ENCODE measurements at places on chromosomes 7 and 10.

- no peak for DNase-seq
Measured at GRCh38 chr10:44805466-44806210, 105.5 kb upstream of the TMEM72 start.

DNA sequence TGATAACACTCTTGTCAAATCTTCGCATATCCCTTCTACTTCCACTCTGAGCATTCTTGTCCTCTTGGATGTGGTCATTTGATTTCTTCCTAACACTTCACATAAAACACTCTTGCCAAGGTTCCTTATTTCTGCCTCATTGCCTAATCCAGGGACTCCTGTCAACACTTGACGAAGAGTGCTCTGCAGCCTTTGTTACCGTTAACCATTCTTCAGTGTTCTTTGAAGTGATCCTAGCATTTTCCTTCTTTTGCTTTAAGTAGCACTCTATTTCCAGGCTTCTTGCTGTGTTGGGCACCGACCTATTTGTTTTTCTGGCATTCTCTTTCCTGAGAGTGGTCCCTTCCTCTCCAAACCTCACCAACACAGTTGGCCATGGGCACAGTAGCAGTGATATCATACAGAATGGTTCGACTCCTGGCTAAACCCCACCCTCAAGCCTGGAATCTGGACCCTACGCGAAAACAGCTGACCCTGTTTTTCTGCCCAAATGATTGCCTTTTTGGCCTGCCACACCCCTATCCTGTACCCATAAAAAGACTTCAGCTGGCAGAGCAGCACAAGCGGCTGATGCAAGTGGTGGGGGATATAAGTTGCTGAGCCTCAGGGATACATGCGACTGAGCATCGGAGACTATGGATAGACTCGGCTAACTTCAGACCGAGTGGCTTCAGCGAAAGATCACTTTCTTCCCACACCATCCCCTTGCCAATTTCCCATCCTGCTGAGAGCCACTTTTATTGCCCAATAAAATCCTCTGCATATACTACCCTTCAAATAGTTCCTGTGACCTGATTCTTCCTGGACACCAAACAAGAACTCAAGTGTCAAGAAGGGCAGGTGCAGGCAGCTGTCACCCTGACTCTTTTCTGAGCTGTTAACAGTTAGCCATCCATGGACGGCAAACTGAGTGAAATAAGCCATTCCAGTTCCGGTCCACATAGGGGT, 820.6 kb downstream of the CCSER2 start:
- no peak for DNase-seq

DNA sequence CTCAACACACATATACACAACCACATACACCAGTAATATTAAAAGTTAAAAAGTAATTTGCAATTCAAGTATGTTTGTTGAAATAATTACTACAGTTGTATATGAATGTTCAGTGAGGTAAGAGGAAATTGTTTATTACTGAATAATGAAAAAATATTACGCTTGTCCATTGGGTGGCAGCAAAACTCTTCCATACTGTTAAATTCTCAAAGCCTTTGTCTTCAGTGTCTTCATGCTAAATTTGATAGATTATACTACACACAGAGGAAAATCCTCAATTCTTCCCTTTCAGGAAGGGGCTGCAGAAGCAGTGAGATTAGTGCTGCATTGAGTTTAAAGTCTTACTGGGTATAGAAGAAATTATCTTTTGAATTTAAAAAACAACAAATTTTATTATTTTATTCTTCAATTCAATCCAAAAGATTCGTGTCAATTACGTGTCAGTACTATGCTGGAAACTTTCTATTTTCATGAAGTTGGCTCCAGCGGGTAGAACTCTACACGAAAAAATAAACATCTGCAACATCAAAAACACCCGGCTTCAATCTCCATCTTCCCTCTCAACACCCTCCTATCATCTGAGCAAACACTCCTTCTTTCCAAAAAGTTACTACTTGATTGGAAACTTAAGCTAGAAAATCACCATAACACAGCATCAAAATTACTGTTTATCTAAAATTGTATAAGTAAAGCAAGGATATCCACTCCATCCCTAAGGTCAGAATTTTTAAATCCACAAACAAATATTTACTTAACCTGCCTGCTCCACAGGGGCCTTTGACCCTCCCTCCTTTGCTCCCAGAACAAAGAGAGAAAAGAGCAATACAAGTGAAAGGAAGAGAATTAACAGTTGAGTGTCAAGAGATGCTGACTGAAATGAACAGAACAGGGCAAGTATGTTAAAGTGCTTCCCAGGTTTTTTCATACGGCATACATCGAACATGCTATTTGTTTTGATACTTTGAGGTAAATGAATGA, 37.0 kb upstream of the TES start:
- DNase-seq, result no peak

DNA sequence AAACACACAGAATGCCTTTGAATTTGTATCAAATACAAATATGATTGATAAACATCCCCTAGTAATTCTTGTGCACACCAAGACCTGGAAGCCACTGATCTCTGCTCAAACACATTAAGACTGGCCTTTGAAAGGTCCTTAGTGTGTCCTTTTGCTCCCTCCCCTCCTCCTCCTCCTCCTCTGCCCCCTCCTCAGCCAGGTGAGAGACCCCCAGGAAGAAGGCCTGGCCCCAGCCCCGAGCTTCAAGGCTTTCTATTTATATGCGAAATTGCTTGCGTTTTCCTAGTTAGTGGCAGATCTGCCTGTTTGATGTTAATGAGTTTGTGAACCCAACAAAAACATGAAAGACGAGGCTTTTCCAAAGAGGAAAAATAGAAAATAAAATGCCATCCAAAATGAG, 63.6 kb upstream of the TCF7L2 start:
- DNase-seq, result no peak

DNA sequence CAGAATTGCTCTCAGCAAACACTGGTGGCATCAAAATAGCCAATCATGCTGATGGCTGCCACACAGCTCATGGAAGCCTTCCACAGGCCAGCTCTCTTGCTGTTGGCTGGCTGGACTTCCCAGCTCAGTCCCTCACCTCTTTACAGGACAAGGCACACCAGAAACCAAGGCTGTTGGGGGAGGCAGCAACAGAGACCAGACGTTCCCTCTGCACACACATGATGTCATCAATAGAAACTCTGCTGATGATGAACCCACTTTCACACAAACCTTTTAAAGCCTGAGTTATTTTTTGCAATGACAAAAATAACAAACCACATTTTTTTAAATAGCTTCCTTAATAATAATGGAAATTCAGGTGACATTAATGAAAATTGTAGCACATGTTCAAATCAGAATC, 300.9 kb upstream of the C7orf33 start:
- DNase-seq, result no peak

Data from stimulated activated CD4-positive, alpha-beta T cell treated with anti-CD3 and anti-CD28 coated beads, Interleukin-12 subunit alpha, Interleukin-12 subunit beta, amount 100 ng/mL, for 4 hours (primary cell).